ENCODE measurements at places on chromosomes 1 and 21. TPM values are rescaled to one million over a fixed set of nuclear protein-coding genes. Genes with fewer than 3 reads are reported as not detected.

- DNase-seq = no peak
Observed at GRCh38 chr1:172279939-172280636, 140.4 kb upstream of the C1orf105 start.

- DNase-seq = no peak
Observed at GRCh38 chr21:28257276-28257675, 735.4 kb downstream of the LTN1 start.

- DNase-seq = no peak
Observed at GRCh38 chr21:29805105-29805504, 134.7 kb downstream of the GRIK1 start.

GRCh38 chr1:173414539-173415226 is 62.5 kb upstream of the PRDX6 start:
- no peak for DNase-seq

DNA sequence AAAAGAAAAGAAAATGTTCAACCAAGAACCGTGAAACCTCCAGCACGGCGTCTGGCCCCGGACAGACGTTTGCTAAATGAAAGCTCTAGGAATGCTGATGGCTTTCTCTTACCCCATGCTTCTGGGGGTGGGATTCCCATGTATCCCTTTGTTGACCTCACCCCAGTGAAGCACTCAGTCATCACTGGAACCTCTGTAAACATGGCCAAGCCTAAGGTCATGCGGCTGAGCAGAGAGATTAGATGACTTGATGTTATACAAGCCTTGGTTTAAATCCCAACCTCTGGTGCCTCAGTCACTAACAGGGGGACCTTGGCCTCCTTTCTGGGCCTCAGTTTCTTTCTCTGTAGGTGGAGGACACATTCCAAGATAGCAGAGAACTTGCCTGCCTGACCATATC is 2.8 kb upstream of the MYOM3 start:
- DNase-seq = no peak

DNA sequence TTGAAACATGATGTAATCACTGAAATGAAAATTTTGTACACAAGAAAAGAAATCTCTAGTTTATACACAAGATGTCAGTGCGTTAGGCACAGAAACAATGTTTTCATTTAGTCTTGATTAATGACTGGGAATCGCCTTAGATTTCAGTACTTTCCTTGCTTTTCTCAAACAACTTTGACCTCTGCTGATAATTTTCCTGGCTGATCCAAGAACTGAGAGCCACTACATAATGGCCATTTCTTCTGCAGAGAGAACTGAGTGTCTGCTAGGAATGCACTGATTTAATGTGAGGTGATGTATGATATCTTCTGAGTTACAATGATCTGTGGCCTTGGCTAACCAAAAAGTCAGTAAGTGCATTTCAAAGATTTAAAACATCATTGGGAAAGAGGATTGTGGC is 308.1 kb downstream of the CTH start:
- no peak for DNase-seq

DNA sequence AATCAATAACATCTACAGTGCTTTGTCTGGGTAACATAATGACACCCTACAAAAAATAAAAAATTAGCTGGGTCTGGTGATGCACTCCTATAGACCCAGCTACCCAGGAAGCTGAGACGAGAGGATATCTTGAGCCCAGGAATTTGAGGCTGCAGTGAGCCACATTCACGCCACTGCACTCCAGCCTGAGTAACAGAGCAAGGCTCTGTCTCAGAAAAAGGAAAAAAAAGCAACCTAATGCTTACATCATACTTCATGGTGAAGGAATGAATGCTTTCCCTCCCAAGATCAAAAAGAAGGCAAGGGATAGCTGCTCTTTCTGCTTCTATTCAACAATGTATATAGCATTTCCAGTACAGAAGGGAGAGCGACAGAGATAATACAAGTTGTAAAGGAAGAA is 24.2 kb upstream of the CTTNBP2NL start:
- DNase-seq = no peak

DNA sequence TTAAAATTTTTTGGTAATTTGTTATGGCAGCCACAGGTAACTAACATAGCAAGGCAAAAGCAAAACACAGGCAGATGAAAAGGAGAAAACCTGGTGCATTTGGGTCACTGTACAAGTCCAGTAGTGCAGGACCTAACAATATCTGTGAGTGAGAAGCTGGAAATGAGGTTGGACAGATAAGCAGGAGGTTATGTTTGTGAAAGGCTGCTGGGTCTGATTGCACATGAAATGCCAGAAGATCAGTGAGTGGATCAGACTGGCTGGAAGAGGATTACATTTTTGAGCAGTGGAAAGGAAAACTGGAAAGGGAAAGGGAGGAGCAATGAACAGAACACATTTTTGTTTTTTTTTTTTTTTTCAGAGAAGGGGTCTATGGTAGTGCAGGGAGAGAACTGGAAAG is 73.6 kb downstream of the CYYR1 start:
- DNase-seq = no peak

- no peak for DNase-seq
Observed at GRCh38 chr1:50424045-50424883, 1.0 kb upstream of the DMRTA2 start.

- DNase-seq = no peak
Observed at GRCh38 chr1:204524986-204525385, 8.8 kb downstream of the MDM4 start.

DNA sequence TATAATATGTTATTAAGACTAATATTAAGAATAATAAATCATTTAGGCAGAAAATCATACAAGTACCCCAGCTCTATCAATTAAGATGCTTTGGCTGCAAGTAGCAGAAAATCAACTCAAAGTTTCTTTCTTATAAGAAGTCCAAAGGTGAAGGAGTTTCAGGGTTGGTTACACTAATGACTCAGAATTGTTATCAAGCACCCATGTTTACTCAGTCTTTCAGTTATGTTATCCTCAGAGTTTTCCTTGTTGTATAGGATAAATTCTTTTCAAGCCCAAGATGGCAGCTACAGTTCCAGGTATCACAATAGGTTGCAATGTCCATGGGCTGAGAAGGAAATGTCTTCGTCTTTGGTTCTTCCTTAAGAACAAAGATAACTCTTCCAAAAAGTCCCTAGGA is 163.6 kb downstream of the TNFSF18 start:
- DNase-seq = no peak

- DNase-seq = no peak
Observed at GRCh38 chr1:195185736-195186135, 1422.5 kb downstream of the KCNT2 start.

DNA sequence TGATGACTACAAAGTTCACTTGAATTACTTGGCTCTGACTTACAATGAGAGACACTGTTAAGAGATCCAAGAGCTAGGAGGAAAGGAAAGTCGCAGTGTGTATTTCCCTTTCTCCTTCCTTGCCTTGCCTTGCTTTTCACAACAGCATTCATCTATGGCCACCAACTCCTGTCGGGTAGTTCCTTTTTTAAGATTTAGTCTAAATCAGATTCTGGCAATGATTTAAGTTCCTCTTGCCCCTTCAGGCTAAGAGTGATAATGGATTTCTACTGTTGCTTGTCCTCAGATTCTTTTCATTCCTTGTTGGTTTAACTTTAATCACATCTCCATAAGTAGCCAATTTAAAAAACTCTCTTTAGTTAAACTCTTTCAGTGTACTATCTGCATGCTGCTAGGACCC is 91.9 kb downstream of the GTF2B start:
- DNase-seq = no peak

GRCh38 chr21:28380241-28380640 is 612.4 kb downstream of the LTN1 start:
- no peak for DNase-seq

GRCh38 chr1:99594205-99594604 is 51.7 kb upstream of the PALMD start:
- DNase-seq = no peak

DNA sequence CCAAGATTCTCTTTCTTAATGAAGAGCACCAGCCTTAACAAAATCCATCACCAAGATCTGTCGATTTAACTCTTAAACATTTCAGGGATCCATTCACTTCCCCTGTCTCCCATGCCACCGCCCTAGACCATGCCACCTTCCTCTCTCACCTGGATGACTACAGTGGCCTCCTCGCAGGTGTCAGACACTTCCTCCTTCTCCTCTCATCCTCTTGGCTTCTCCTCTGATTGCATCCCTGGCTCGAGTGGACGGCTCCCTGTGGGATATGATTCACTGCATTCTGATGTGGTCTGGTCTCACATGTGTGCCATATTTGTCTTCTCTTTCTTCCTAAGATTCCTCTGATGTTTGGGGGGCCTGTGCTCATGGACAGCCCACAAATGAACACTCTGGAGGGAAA is 66.4 kb upstream of the KLHDC7A start:
- DNase-seq = no peak

DNA sequence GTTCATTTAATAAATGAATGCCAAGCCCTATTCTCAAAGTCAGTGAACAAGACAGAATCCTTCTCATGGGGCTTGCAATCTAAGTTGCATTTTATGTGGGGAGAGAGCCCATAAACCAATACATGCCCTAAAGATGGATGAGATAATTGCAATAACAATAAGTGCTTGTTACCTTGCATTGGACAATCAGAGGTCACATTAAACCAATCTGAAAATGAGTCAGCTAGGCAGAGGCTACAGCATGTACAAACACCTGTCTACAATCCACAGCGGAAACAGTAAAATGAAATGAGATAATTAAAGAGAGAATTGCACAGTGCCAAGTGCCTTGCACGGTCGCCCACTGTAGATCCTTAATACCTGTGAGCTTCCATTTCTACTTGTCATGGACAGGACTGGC is 7.4 kb upstream of the IGFN1 start:
- DNase-seq = no peak

- DNase-seq = no peak
Observed at GRCh38 chr1:171828794-171829193, 12.5 kb upstream of the DNM3 start.

Gene RHCE
- 0.54 TPM for total RNA-seq

Gene SZRD1
- total RNA-seq = 110 TPM

Gene ZFYVE9
- total RNA-seq = 18.8 TPM
